ENCODE measurements at places on chromosomes 2 and 18.

- no peak for DNase-seq
Measured at GRCh38 chr2:59899692-59900091, 653.8 kb downstream of the BCL11A start.

GRCh38 chr18:61225336-61225735 lies 107.9 kb upstream of the CDH20 start:
- no peak for DNase-seq

DNA sequence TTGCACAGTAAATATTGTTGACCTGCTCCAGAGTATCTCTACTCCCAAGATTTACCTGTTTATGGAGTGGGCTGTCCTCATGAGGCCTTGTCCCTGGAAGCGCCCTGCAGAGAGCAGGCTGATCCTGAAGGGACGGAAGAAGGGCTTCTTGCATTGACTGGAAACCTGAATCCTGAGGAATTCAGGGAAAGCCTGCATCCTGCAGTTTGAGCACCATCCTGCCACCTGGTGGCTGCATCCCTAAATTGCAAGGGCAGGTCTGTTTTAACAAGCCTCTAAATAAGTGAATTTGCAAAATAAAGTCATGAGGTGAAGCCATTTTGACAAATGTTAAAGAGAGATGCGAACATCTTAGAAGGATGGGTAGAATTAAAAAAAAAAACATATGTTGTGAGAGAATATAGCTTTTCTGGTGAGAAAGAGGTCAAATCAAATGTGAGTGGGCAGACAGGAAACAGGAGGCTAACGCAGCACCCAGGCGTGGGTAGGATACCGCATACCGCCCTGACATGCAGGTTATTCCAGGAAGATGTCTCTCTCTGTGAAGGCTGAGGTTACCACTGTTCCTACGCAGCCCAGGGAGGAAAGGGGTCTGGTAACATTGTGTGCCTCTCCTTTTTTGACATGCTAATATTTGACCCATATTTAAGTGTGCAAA lies 754.9 kb downstream of the RNF144A start:
- no peak for DNase-seq

- no peak for DNase-seq
Measured at GRCh38 chr2:237695201-237695780, 67.9 kb downstream of the LRRFIP1 start.

- DNase-seq: no peak
Measured at GRCh38 chr2:49222975-49223528, 68.7 kb upstream of the FSHR start.

DNA sequence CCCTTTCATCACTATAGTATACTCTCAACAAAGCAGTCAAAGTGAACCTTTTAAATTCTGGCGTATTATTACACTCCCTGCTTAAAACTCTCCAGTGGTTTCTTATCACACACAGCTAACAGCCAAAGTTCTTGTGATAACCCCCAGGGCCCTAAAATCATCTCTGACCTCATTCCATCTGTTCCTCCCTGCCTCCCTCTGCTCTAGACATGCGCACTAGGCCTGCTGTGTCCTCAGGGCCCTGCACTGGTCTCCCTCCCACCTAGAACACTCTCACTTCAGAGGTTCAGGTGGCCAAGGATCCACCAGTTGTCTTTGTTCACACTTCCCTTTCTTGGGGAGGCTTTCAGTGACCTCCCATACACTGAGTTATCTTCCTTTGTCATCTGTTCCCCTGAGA lies 603.4 kb downstream of the DSC3 start:
- no peak for DNase-seq

- DNase-seq: no peak
Measured at GRCh38 chr18:13268158-13269012, 49.8 kb downstream of the LDLRAD4 start.

DNA sequence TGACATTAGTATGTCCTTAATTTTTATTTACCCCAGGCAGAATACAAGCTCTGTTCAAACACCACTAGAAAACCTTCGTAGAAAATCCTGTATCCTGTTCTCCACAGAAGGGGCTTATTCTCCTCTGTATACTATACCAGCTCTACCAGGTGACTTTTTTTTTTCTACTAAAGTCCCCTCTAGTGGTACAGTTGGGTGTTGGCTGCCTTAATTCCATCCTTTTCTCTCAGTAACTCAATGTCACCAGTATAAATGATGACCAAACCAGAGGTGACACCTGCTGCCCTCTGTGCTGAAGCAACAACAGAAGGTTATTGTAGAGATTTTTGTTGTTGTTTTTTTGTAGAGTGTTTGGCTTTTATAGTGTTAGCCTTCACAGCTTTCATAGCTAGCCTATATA lies 1322.0 kb downstream of the LRP1B start:
- no peak for DNase-seq

GRCh38 chr2:208006833-208007232 lies 18.5 kb downstream of the PLEKHM3 start:
- DNase-seq: no peak

Data from NCI-H2081 treated with DMSO at 0.1 percent for 48 hours (cell line).